Kidney epithelial cell (primary cell): ENCODE measurements at places on chromosomes 7 and 10.

GRCh38 chr7:137045573-137045972 lies 177.1 kb downstream of the CHRM2 start:
- no peak for DNase-seq

- DNase-seq, result no peak
These were observed 29.4 kb upstream of the KNDC1 start for GRCh38 chr10:133130602-133131001.

DNA sequence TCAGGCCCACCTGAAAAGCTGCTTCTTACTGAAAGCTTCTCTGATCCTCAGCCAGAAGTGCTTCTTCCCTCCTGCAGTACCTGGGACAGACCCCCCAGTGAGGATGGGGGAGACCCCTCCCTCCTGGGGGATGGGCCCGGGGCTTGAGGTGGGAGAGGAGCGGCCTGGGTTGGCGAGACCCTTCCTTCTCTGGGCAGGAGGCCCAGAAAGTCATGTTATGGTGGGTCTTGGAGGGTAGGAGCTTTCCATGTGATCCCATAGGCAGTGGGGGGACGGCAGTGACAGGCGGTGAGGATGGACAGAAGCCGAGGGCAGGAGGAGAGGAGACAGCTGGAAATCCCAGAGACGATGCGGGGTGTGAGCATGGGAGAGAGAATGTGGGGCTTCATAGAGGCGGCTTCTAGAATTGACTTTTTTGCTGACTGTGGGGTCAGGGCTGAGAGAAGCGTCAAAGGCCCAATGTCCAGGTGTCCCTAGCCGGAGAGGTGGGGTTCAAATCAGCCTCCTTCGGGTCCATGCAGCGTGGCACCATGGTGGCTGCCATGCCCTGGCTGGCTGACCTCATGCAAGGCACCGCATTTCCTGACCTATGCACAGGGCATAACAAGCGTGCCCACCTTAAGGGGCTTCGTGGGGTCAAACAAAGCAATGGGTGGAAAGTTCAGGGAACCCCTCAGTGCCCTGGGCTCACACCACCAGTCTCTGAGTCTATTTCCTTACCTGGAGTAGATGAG lies 154.0 kb downstream of the UBE2H start:
- no peak for DNase-seq

DNA sequence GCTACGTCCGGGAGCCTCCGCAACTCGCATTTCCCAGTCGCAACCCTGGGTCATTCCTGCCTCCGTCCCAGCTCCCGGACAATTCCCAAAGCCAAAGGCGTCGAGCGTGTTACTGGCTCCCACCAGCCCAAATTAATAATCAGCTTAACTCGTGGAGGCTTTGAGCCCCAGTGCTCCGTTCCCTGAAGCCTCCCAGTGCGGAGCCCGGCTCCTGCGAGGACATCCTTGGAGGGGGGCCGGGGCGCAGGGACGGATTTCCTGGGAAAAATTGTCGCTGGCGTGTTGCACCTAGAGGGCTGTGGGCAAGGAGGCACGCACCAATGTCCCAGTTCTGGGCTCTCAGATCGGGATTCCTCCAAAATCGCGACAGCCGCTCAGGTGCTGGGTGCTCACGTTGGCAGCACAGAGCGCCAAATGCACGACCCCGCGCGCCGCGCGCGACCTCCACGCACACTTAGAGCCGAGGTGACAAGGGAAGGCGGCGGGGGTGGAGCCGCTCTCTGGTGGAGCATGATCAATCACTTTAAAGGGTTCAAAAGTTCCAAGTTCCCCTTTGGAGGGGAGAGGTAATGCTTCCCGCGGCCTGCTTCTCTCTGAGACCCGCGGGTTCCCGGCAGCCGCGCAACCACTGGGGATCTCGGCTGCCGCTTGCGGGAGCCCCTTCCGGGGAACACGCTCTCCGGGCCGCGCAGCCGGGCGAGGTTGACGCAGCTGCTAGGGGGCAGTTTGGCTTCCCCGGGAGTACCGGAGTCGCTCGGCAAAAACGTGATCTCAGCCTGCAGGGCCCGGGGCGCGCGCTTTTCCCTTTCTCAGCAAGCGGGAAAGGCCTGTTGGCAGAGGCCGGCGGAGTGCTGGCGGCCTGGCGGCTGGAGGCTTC lies 25.5 kb downstream of the SKIDA1 start:
- DNase-seq, result no peak
